ENCODE measurements at places on chromosomes 13 and 19.
A peak's percentile ranks its signal among the peaks of the same experiment; 100 is the strongest.

DNA sequence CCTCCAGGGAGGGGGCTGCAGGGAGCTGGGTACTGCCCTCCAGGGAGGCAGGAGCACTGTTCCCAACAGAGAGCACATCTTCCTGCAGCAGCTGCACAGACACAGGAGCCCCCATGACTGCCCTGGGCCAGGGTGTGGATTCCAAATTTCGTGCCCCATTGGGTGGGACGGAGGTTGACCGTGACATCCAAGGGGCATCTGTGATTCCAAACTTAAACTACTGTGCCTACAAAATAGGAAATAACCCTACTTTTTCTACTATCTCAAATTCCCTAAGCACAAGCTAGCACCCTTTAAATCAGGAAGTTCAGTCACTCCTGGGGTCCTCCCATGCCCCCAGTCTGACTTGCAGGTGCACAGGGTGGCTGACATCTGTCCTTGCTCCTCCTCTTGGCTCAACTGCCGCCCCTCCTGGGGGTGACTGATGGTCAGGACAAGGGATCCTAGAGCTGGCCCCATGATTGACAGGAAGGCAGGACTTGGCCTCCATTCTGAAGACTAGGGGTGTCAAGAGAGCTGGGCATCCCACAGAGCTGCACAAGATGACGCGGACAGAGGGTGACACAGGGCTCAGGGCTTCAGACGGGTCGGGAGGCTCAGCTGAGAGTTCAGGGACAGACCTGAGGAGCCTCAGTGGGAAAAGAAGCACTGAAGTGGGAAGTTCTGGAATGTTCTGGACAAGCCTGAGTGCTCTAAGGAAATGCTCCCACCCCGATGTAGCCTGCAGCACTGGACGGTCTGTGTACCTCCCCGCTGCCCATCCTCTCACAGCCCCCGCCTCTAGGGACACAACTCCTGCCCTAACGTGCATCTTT, 7.8 kb upstream of the CEACAM5 start:
- DNase-seq = no peak

DNA sequence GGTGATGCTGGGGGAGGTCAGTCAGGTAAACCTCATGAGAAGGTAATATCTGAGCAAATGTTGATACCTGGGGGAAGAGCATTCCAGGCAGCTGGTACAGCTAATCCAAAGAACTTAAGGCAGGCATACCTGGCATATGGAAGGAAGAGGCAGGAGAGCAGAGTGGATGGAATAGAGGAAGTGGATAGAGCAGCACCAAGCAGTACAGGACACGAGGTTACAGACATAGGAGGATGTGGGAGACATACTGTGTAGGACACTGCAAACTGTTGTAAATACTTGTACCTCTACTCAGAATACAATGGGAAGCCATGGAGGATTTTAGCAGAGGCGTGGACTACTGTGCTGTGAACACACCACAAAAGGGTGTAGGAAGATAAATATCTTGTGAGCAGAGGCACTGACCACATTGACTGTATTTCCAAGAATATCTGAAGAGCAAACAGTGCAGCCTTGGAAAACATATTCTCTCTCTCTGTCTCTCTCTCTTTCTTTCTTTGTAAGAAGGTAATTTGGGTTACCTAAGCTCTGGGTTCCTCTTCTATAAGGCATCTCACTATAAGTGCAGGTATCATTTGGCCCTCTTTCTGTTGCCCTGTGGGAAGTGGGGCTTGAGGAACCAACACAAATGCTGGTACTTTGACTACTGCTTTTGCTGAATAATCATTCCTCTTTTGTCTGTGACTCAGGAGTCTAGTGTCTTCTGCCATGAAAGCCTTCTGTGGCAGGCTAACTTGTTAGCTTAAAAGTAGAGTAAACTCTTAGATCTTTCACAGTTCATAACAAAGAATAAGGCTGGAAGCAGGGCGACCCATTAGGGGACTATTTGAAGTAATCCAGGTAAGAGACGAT, 238.0 kb downstream of the VWA8 start:
- no peak for DNase-seq

DNA sequence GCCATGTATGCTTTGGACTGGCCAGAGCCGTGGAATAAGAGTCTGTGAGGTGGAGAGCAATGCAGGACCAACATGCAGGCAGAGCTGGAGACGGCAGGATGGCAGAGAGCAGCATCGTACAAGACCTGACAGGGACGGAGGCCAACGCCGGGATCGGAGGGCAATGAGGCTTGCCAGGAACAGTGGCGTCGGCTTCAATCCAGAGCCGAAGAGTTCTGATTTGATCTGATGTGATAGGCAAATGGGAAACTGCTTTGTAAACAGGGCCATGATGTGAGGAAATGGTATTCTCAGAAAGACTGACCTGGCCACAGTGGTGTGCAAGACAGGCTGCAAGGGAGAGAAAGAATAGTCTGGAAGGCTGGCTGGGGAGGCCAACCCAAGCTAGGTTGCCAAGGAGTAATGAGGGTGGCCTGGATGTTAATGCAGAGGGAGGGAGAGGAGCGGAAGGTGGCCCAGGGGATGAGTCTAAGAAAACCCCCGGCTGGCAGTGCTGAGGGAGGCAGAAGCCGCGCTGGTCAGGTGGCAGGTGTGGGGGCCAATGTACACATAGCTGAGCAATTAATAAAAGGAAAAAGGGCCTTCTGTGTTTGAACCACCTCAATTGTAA, 26.7 kb downstream of the RCBTB2 start:
- no peak for DNase-seq

GRCh38 chr19:8245869-8246835, 37.0 kb downstream of the CERS4 start:
- DNase-seq = no peak

DNA sequence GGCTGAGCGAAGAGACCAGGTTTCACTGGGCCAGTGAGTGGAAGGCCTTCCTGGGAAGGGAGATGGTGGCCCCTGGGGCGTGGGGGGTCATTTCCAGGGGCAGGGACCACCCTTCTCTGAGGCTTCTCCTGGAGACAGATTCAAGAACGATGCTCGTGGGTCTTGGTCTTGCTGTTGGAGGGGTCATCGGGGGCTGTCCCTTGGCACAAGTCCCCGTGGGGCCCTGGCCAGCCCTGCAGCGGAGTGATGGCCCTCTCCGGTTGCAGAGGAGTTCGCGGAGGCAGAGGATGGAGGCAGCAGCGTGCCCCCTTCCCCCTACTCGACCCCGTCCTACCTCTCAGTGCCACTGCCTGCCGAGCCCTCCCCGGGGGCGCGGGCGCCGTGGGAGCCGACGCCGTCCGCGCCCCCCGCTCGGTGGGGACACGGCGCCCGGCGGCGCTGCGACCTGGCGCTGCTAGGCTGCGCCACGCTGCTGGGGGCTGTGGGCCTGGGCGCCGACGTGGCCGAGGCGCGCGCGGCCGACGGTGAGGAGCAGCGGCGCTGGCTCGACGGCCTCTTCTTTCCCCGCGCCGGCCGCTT, 4.8 kb downstream of the TTC9B start:
- no peak for DNase-seq

DNA sequence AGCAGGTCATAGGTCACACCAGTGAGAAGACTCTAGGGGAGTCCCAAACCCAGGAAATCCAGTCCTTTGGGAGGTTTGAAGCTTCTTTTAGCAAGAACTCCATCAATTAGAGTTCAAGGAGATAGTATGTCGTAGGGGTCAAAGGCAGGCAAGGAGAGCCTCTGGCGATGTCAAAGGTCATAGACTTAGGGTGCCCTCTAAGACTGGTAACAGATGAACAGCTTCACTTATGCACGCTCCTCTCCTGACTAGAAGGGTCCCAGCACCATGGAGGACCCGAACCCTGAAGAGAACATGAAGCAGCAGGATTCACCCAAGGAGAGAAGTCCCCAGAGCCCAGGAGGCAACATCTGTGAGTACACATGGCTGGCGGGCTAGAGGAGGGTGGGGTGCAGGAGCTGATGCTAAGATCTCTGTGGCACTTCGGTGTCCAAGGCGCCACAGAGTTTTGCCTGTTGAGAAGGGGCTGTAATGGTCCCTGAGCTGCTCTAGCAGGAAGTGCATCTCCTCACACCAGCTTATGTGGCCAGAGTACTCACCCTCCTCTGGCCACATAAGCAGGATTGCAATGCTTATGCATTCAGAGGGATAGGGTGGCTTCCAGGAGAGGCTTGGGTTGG, 557 bp downstream of the ZNF576 start:
- no peak for DNase-seq

DNA sequence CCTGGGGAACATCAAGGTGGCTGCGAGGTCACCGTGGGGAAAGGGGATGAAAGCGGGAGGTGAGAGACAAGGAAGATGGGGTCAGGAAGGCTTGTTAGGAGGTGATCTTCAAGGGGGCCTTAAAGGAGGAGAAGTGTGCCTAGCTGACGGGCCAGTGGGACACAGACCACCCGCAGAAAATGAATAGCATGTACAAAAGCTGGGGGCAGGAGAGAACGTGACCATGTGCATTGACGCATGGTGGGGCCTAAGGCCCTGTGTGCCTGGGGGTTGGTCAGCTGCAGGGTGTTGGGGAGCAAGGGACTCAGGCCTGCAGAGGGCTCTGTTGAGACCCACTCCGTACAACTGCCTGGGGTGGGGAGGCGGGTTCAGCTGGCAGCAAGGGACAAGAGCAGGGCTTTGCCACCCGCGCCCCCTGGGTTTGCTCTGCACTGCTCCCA, 5.9 kb downstream of the RAB8A start:
- no peak for DNase-seq

DNA sequence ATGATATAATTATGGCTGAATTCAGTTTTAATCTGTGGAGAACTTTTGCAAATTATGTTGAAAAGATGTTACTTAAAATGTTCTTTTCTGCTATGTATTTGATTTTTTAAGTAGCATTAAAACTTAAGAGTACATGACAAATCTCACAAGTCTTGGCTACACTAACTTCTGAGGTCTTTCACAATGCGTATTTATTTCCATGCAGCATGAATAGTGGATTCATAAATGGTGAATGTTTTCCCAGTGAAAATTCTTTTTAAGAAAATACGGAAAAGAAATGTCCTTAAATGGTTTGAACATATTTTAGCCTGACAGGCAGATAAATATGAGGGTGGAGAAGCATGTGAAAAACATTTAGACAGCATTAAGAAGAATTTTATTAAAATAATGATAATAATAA, 30.2 kb downstream of the GARRE1 start:
- no peak for DNase-seq

GRCh38 chr19:51027126-51027806, 850 bp upstream of the KLK11 start:
- no peak for DNase-seq

DNA sequence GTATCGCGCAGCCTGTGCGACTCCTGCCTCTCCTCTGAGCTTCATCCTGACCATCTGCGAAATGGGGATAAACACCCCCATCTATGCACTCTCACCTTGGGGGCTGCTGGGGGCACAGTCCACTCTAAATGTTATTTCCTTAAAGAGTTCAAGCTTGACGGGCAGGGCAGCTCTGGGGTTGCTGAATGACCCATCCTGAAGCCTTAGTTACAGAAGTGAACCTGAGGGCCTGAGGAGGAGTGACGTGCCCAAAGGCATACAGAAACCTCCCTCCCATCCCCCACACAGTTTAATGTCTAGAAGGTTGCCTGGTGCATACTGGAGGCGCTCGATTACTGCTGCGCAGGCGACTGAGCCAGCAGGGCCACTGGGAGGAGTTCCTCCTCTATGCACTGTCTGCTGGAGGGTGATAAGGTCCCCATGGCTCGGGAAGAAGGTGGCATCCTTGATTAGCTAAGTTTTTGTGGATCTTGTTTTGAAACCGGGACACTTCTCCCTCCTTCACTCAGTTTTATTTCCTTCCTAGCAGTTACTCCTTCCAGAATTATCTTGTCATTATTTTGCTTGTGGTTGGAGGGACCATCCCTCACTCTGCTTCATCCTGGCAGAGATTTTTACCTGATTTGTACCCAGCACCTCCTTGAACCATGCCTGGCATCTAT, 572 bp upstream of the FKBP8 start:
- peak; percentile 87 for DNase-seq

DNA sequence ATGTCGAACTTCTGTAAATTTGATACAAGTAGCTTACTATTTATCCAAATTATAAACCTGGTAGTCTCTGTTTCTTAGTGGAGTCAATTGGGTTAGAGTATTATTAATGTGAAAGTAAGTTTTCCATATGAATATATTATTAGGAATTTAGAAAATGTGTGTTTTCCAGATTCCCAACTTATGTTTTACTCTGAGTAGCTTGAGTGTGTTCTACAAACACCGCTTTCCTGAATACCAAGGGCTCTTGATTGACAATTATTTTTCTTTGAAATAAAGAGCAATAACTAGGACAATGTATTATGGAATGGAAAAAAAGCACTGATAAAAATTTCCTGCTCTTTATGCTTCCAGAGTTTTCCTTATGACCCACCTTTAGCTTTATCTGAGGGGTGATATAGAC, 233.6 kb downstream of the POSTN start:
- no peak for DNase-seq

- DNase-seq = no peak
These were observed 1.0 kb upstream of the TM6SF2 start for GRCh38 chr19:19274146-19274545.

DNA sequence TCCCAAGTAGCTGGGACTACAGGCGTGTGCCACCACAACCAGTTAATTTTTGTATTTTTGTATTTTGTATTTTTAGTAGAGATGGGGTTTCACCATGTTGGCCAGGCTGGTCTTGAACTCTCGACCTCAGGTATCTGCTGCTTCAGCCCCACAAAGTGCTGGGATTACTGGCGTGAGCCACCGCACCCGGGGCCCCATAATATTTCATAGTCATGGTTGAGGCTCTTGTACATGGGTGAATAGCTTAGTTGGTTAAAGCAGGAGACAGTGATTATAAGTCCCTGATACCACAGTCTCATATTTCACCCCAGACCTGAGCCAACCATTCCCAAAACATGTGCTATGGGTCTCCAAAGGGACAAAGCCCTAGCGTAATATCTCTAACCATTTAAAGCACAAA, 26.1 kb downstream of the MBNL2 start:
- DNase-seq = no peak

GRCh38 chr13:42221121-42221765, 50.7 kb upstream of the AKAP11 start:
- no peak for DNase-seq

GRCh38 chr13:24216176-24216575, 55.7 kb downstream of the SPATA13 start:
- DNase-seq = no peak

GRCh38 chr13:94157705-94158218, 321.7 kb downstream of the DCT start:
- DNase-seq = no peak

DNA sequence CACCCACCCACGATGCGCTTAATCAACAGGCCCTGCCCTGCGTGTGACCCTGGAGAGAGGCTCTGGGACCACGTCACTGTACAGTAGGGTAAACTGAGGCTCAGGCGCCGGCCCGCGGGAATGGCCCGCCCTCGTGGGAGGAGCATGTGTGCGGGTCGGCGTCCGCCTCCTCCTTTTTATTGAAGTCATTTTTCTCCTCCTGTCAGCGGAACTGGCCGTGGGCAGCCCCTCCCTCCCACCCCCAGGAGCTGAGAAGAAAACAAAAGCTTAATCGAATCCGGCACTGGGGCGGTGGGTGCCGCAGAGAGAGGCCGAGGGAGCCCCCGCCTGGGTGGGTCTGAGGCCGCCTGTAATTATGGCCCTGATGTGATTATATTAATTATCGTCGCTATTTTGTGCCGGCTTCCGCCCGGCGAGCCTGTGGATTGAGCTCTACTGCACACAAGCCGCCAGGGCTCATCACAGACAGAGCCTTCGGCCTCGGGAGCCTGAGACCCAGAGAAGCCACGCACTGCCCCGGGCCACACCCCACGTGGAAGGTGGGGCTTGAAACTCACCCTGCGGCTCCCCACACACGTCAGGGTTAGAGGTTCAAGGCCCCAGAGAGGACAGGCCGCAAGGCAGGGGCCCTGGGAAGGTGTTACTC, 7.0 kb downstream of the C2CD4C start:
- DNase-seq = no peak

Measured in CD14-positive monocyte (primary cell).